ENCODE measurements at places on chromosomes 1 and 21.

DNA sequence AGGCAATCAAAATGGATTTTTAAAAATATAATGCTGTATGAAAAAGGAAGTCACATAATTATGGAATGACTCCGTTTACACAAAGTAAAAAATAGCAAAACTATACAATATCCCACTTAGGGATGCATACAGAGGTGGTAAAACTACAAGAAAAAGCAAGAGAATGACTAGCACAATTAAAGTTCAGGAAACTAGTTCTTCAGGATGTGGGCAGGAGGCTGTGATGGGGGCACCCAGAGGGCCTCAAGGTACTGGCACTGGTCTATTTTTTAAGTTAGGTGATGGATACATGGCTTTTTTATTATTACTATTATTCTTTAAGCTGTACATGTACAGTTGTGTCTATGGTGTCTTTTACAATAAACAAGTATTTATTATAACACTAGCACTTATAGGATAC, 1.4 kb upstream of the ZC3H12A start:
- no peak for DNase-seq

- no peak for DNase-seq
Measured at GRCh38 chr1:53107570-53108322, 34.7 kb downstream of the SLC1A7 start.

GRCh38 chr1:229027622-229028182, 243.2 kb upstream of the RAB4A start:
- no peak for DNase-seq

GRCh38 chr1:165543532-165544438, at the start of gene LRRC52:
LRRC52 (plus strand) TSS chr1:165544000; CDS start chr1:165544297, 297 bp downstream.
- DNase-seq = no peak

DNA sequence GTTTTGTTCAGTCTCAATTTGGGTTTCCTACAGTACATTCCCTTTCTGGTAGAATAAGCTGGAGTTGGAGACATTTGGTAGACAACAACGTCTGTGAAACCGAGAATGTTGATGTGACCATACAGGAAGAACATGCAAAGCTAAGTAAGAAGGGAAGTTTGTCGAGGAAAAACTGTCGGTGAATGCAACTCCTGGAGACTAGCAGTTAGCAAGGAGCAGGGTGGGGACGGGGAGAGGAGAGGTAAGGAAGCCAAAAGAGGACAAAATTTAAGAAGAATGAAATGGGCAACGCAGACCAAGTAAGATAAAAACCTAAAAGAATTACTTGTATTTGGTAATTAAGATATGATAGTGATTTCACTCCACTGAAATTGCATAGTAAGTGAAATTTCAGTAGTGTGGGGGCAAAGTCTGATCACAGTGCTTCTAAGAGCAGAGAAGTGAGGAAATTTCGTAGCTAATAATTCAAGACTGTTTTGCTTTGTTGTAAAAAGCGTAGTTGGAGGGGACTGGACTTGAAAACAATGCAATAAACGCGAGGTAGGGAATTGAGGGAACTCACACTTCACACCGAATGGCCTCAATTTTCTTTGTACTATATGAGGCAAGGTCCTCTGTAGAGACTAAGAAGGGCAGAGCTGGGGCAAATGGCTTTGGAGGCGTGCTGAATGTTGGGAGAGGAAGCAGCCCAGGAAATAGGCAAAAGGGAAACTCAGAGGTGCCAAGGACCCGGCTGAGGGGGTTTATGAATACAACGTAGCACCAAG, 787 bp upstream of the GIPC2 start:
- DNase-seq = no peak

DNA sequence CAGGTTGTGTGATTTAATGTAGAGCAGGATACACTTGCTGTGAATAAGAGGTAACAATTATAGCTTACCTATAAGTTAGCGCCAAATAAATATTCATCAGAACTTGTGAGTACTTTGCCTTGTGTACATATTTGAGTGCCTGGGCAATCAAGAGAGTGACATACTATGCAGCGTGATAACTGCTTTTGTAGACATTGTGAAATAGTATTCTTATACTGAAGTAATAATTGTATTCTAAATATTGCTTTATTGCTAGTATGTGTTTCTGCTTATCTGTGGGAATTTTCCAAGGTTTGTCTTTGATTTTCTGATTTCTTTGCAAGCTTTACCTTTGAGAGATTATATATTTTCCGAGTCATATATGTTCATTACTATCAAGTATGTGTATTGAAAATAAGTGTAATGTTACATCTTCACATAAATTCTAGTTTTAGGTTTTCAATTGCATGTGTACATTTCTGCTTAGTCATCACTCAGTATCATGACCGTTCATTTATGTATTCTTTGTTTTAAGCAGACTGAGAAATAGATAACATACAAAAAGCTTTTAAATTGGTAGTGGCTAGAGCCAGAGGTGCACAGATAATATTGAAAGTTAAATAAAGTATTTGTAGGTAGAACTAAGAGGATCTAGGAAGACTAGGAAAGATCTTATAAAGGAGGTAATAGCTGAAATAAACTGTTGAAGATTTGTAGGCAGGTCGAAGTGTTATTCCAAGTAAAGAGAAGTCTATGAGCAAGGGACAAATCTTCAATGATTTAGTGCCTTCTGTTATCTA, 19.5 kb downstream of the USP25 start:
- no peak for DNase-seq

DNA sequence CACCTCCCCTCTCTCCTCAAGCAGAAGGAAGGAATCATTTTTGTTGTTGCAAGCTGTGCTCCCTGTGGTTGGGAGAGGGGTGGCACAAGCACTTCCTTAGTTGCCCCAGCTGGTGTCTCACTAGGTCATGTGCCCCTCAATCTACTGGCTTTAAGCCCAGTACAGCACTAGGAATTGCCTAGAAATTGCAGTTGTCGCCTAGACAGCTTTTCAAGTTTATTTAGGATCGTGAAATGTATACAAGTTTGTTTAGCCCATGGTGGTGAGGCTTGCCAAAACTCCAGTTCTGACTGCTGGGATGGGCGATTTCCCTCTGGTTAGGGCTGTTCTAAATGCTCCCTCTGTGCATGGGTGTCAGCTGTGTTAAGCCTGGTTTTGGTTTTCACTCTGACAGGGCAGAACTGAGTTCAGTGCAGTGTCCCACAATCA, 126.8 kb upstream of the ZNF644 start:
- DNase-seq = no peak

- peak; percentile 12 for DNase-seq
Measured at GRCh38 chr21:43269440-43269839, 100.6 kb downstream of the CRYAA start.

DNA sequence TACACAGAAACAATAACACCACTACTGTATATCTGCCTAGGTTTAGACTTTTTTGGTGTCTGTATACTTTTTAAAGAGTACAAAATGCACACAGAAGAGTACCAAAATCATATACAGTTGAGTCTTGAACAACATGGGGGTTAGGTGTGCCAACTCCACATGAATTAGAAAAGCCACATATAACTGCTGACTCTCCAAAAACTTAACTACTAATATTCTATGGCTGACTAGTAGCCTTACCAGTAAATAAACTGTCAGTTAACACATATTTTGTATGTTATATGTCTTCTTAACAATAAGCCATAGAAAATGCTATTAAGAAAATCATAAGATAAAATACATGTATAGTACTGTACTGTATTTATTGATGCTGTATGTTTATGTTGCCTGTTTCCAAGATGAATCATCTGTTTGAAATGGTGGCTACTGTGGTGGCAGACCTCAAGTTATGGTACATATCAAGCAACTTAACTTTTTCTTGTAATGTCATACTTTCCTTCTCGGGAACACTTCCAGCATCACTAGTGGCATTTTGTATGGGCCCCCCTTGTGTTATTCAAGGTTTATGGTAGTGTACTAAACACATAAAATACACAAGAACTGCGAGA, 71.2 kb downstream of the LHX4 start:
- no peak for DNase-seq

GRCh38 chr1:1137256-1138045, 21.6 kb upstream of the C1orf159 start:
- DNase-seq = peak; percentile 42

DNA sequence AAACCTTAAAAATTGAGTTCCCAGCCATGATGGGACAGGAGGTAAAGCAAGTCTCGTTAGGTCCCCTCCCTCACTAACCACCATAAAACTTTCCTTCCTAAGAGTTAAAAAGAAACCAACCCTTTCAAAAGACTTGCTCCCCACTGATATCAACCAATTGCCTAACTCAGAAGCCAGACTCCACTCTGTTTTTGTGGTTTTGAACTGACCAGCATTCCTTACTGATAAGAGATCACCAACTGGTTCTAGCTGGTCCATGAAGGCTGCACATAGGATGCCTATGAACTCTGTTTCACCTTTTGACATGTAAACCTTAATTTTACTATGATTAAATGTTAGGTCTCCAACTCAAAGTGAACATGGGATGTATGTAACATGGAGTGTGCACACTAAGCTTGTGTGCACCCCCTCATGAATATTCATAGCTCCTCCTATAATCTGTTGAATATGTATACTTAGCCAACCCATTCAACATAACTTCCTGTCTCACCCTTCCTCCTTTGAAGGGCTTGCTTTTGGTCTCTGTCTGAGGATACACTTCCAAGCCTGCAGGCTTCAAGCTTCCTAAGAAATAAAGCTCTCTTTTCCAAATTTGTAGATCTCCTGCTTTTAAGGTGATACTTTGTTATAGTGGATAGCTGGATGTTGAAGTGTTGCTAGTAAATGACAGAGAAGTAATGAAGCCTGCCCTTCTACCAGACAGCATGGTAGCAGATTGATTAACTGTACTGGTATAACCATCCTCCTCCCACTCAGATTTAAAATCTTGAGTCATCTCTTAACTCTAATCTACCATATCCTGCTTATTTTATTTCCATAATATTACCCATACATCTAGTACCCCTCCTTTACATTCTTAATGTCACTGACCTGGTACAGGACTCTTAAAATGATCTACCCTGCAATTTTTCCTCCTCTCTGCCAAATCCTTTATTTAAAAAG, 95.6 kb downstream of the ZNF644 start:
- DNase-seq = no peak

- DNase-seq = no peak
Measured at GRCh38 chr1:177228693-177229065, 57.9 kb downstream of the BRINP2 start.

DNA sequence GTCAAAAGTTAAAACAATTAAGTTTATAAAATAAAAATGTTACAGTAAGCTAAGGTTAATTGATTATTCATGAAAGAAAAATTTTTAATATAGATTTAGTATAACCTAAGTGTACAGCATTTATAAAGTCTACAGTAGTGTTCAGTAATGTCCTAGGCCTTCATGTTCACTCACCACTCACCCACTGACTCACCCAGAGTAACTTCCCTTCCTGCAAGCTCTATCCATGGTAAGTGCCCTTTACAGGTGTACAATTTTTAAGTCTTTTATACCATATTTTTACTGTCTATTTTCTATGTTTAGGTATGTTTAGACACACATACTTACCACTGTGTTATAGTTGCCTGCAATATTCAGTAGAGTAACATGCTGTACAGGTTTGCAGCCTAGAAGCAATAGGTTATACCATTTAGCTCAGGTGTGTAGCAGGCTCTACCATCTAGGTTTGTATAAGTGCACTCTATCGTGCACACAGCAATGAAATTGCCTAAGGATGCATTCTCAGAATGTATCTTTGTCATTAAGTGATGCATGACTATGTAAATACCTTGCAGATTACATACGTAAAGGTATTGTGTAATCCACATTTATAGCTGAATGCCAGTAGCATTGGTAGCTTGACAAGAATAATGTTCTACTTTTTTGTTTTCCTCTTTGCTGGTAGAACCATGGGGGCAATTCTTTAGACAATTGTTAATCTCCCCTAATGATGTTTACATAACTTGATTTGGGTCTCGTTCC, 35.7 kb upstream of the GPR88 start:
- DNase-seq = no peak
